ENCODE measurements at places on chromosomes 2 and 18.

DNA sequence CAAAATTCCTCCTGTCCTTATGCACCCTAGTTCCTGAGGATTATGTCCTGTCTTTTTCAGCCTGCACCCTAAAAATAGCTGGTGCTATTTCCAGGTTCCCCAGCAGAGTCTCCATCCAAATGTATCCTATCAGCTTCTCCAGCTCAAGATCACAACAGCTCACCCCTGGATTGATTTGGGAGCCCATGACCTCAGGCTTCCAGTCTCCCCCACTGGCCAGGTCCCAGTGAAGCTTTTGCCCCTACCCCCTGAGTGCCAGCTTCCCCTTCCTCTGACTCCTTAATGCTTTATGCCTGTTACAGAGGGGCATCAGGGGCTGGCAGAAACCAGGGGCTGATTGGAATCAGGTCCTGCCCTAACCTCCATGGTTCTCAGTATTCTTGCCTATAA, 76.9 kb upstream of the DAPL1 start:
- no peak for DNase-seq

DNA sequence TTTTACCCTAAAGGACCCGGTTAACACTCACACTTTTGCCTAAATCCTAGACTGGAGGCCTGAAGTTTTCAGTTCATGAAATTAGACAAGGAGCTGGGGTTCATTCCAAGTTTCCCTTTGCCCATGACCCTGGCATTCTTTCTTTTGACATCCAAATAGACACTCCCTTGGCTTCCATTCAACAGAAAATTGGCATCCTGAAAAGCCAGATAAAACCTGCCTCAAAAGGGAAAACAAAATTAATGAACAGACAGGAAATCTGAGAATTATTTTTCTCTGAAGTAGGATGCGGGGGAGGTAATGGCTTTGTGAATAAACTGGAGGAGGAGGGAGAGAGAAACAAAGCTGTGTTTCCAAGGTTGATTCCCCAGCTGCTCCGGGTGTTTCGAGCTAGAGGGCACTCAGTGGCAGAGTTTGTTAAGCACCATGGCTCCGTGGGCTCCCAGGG, 41.0 kb downstream of the SPP2 start:
- no peak for DNase-seq

- DNase-seq: no peak
Measured at GRCh38 chr2:196959281-196959680, 32.8 kb upstream of the PGAP1 start.

DNA sequence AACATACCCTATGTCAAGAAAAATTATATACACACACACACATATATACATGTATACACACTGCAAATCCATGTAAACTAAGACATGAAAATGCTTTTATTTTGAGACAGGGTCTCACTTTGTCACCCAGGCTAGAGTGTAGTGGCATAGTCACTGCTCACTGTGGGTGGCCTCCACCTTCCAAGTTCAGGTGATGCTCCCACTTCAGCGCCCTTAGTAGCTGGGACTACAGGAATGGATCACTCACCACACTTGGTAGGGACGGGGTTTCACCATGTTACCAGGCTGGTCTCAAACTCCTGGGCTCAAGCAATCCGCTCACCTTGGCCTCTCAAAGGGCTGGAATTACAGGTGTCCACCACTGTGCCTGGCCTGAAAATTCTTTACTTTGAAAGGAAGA, 617.6 kb downstream of the NYAP2 start:
- DNase-seq: no peak

DNA sequence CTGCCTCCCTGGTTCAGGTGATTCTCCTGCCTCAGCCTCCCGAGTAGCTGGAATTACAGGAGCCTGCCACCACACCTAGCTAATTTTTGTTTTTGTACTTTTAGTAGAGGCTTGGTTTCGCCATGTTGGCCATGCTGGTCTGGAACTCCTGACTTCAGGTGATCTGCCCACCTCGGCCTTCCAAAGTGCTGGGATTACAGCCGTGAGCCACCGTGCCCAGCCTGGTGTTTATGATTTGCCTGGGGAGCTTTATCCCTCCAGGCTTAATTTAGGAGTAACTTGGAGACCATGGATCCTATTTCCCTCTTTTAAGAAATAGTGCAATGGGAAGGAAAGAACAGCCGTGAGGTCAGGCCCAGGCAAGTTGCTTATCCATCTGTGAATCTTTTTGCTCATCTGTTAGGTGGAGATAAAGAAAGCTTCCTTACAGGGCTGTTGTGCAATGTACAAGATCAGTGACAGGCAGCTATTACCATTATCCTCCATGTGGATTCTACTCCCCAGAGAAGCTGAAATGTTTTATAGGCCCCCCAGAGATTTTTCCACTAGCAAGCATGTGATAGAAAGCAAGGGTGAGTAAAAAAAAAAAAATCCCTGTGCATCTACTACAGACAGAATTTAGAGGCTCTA, 104.9 kb upstream of the MGAT5 start:
- no peak for DNase-seq

DNA sequence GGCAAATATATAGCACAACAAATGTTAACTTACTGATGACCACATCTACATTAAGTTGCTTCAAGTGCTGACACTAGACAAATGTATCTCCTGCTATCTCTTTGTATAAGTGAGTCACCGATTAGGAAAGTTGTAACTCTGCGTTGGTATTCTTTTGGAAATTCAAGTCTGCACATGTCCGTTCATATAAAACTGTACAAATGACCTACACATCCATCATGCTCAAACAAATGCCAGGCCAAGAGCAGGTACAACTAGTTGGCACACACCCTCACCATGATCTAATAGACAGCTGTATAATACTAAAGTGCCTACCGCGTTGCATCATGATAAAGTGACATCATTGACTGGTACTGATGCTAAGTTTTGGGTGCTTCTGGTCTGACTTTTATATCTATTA, 141.1 kb downstream of the RBMS1 start:
- DNase-seq: no peak

- DNase-seq: peak; percentile 93
Measured at GRCh38 chr2:37829202-37829601, 95.9 kb upstream of the RMDN2 start.

GRCh38 chr2:210496512-210496911, 20.0 kb upstream of the LANCL1 start:
- no peak for DNase-seq

GRCh38 chr18:7038330-7038851, 79.2 kb downstream of the LAMA1 start:
- peak; percentile 99 for DNase-seq

GRCh38 chr2:207467716-207468347, 61.9 kb upstream of the CREB1 start:
- DNase-seq: peak; percentile 79

DNA sequence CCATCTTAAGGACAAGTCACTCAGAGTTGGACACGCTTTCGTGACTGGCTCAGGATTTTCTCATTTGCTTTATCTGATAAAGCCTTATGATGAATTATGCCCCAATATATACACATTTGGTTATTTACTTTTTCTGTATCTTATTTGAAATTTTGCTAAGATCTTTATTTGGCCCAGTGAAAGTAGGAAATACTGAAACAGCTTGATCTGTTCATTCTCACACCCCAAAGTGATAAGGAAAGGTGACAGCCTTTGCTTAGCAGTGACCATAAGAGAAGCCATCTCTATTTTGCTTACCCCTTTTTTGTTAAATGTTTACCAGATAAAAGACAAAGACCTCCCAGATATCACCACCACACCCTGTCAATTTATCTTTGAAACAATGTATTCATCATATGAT, 428.3 kb downstream of the PARD3B start:
- DNase-seq: no peak

DNA sequence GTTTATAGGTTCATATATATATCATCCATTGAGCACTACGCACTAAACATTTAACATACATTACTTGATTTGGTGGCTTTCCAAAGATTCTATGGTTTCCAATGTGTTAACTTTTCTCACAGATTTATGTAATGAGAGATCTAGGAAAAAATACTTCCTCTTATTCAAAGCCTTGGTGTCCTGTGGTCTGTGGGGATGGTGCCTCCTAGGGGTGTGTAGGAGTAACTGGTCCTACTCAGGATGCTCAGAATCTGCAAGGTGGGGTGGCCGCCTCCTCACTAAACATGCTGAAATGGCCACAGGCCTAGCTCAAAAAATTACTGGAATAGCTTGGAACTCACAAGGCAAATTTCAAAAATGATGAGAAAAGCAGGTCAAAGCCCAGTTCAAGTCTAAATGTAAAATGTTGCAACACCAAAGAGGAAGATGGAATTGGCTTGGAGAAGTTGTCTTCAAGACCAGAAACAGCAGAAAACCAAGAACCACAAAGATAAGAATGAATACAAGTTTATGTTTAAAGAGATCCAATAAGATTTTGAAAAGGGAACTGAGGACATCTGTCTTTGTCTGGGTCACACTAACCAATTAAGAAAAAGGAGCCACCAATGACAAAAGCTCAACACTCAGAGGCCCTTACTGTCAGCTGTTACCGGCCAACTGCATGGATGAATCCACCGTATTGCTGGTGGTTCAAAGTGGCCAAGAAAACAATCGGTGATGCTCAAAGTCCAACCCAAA, 11.5 kb downstream of the GPR55 start:
- DNase-seq: no peak

DNA sequence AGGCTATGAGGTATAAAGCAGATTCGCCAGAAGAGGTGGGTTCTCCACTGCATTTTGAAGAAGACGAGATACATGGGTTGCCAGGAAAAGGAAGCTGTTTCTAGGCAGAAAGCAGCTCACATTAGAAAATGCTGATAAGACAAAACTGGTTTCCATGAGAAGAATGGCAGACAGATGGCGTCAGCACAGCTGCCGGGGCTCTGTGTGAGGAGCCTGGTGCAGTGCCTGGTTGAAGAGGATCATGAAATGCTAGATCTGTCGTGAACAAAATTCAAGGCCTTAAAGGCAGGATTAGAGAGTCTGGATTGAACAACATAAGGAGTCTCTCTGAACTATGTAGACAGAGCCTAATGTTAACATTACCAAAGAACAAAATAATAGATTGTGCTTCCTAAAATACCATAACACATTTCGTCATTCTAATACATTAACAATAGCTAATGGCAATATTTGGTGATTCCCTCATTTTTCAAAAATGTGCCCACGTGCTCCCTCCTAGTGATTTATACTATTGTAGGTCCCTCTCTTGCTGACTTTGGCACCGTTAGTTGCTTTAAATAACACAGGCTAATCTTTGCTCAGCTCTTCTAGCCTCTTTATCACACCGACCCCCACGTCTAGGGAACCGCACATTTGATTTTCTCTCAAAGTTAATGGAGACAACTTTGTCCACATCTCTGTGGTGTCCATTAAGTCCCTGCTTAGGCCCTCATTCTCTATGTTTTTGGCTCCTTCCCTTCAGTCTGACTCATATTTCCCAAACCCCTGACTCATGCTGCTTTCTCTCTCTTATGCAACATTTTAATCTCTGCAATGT, 38.2 kb downstream of the EFEMP1 start:
- peak; percentile 91 for DNase-seq

DNA sequence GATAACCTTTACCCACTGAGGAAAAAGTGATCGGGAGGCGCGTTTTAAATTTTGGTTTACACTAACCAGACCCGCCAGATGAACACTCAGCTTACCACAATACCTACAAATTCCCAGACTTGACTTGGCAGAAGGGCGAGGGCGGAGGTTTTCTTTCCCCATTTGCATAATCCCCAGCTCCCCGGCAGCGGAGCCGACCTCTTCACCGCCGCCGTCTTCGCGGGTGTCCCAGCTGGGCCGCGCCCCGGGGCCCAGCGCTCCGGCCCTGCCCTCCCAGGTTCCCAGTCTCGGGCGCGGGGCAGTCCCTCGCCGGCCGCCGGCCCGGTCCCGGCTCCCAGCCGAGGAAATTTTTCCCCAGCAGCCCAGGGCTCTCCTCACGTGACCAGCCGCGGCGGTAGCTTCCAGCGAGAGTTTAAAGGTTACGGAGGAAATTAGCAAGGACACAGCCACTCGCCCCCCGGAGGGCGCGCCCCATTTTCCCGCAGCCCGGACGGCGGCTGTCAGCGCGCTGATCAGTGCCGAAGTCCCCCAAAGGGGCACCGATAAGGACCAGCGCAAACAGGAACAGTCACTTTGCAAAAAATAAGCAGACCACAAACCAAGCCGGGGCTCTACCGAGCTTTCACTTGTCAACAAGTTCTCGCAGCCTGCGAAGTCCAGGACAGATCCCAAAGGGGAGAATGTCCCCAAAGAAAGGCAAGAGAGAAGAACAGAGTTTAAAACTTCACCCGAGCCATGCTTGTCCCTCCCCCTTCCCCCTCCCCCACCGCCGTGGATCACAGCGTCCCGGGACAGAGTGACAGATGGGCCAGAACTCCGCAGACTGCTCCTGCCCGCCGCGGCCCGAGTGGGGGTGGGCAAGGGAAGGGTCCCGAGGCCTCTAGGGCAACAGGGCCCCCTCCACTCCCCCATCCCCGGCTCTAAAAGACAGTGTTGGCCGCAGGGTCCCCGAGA, 1.3 kb upstream of the PRKCE start:
- peak; percentile 60 for DNase-seq

- DNase-seq: no peak
Measured at GRCh38 chr2:210303498-210303897, 11.5 kb downstream of the MYL1 start.

GRCh38 chr2:74534411-74534810, 4.7 kb downstream of the HTRA2 start:
- DNase-seq: no peak

- DNase-seq: peak; percentile 68
Measured at GRCh38 chr2:217289907-217290280, 430.0 kb upstream of the TNP1 start.

- DNase-seq: peak; percentile 93
Measured at GRCh38 chr18:8615397-8616027, 6.3 kb downstream of the RAB12 start.

DNA sequence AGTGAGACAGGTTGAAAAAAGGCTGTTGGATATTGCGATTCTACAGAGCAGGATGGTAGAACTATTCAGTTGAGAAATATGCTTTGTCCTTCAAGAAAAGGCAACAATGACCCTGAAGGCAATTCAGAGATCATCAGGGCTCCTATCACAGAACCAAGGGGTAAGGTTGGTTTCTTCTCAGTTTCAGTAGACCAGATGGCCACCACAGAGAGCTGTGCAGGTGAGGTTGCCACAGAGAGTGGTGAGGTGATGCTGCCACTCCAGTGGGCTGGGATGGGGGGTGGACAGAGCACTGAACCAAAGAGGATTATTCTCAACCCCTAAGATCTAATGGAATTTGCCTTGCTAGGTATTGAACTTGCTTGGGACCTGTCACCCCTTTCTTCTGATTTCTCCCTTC, 64.6 kb upstream of the ZBTB7C start:
- DNase-seq: no peak

DNA sequence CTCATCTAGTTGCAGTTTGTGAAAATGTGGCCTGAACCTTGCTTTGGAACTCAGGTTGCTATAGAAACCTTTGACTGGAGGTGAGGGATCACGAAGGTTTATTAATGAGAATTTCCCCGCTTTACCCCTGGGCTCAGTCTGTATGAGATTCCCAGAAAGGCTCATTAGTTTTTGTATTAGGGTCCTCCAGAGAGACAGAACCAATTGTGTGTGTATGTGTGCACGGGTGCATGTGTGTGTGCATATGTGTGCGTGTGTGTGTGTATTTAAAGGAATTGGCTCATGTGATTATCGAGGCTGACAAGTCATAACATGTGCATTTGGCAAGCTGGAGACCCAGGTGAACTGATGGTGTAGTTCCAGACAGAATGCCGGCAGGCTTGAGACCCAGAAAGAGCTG, 113.8 kb upstream of the DLX2 start:
- DNase-seq: no peak
